ENCODE measurements at places on chromosomes 4 and X.

- no peak for DNase-seq
These were observed 107.8 kb downstream of the EFNB1 start for GRCh38 chrX:68936608-68937007.

DNA sequence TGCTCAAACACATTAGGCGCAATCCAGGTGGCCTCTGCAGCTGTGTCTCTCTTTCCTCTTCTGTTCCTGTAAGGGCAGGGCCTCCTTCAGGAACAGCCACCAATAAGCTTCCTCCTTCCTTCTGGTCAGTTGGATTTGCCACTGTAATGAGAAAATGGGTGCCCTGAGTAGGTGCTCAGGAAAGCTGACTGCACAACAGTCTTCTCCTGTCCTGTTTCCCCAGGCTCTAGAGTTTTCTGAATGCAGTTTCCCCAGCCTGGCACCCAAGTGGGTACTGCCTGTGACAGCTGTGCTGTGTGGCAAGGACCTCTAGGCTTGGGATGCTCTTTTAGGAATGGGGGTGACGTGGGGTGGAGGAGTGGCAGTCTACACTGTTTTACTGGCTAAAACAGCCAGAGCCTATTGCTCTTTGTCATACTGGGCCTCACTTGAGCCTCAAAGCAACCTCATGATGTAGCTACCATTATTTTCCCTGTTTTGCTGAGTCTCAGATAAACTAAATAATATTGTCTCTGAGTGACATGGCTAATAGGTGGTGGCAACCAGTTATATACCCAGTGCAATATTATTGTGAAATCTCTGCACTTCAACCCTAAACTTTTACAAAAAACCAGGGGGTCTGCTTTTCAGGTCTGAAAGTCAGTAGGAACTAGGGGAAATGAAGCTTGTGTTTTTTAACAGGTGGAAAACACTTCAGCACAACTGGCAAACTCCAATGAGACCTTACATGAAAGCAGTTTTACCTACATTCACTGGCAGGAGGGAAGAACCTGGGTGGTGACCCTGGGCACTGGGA is 1.2 kb downstream of the CXCL2 start:
- no peak for DNase-seq

GRCh38 chr4:7516096-7516772 is 81.5 kb upstream of the PSAPL1 start:
- no peak for DNase-seq

- DNase-seq, result peak; percentile 57
These were observed 27.5 kb upstream of the HTRA3 start for GRCh38 chr4:8241895-8242696.

DNA sequence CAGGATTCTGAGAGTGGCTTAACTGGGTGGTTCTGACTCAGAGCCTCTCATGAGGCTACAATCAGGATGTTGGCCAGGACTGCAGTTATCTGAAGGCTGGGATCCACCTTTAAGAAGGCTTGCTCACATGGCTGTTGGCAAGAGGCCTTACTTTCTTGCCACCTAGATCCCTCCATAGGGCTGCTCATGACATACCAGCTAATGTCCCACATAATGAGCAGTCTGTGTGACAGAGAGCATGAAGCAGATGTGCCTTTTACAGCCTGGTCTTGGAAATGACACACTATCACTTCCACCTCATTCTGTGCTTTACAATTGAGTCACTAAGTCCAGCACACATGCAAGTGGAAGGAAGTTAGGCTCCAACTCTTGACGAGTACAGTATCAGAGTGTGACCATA is 4.3 kb upstream of the RBM3 start:
- DNase-seq, result no peak

DNA sequence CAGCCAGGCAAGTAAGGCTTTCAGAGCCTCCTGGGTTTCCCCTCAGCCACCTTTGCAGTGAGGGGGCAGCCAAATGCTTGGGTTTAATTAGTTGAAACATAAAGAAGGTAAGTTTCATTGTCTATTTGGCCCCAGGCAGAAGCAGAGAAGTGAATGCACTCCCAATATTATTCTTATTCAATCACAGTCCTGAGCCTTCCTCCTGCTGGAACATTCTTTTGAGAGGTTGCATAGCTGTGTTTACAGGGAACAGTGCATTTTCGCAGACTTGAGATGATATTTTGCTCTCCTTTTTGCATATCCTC is 13.9 kb downstream of the SLC2A9 start:
- DNase-seq, result no peak

DNA sequence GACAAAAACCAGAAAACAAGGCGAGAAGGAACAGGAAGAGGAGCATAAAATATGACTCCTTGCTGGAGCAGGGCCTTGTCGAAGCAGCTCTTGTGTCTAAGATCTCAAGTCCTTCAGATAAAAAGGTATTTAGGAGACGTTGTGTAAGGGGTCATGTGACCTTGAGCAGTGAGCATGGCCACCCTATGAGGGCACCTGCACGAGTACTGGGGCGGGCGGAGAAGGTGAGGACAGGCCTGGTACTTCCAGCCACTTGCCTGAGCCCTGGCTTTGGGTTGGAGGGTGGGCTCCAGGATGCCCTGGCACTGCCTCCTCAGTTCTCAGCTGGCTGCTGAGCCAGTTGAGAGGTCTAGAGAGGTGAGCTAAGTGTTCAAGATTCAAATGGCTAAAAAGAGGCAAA is 29.9 kb downstream of the NSD2 start:
- no peak for DNase-seq

GRCh38 chrX:17758382-17758781 is 21.1 kb downstream of the SCML1 start:
- DNase-seq, result no peak

DNA sequence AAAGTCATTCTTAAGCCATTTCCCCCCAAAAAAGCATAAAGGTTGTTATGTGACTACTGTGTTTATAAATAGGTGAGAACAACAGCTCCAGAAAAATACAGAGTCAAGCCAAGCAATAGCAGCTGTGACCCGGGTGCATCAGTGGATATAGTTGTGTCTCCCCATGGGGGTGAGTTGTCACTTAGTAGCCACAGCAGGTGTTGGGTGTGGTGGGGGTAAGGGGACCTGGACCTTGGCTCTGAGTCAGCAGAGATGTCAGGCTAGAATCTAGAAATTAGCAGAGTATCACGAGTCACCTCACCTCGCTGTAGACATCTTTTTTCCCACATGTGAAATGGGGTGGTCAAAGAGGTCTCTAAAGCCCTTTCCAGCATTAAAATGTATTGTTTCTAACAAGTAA is 42.4 kb downstream of the MOSPD2 start:
- no peak for DNase-seq

- DNase-seq, result no peak
These were observed 427.9 kb downstream of the SPRY1 start for GRCh38 chr4:123824524-123824923.

- no peak for DNase-seq
These were observed 276.7 kb downstream of the GBA3 start for GRCh38 chr4:22969287-22969896.

GRCh38 chr4:177374966-177375365 is 65.3 kb downstream of the NEIL3 start:
- DNase-seq, result no peak
